Activated T-cell treated with anti-CD3 and anti-CD28 coated beads, Interleukin-2, amount 50 U/mL, for 1 hour (primary cell): ENCODE measurements at places on chromosomes 12 and 14.

DNA sequence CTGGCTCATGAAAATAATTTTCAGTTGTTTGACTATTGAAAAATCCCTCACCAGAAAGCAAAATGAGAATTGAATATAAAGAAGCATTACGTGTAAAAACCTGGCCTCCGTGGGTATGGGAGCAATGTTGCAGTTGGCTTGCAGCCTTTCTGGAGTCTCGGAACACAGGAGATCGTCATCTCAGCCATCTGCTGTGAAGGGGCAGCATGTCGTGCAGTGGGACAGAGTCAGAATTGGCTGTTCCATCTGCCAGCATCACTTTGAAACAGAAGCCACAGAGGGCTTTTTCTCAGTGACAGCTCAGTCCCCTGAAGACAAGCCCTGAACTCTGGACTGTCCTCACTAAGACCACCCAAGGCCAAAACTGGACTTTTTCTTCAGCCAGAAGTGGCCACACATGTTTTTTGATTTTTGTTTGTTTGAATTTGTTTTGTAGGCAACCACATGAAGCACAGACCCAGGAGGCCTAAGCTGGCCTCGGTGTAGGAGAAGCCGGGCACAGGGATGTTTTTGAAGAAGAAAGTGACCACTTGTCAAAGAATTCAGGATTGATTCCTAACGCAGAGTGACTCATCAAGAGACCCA, 170.8 kb upstream of the DYRK2 start:
- DNase-seq, result no peak

DNA sequence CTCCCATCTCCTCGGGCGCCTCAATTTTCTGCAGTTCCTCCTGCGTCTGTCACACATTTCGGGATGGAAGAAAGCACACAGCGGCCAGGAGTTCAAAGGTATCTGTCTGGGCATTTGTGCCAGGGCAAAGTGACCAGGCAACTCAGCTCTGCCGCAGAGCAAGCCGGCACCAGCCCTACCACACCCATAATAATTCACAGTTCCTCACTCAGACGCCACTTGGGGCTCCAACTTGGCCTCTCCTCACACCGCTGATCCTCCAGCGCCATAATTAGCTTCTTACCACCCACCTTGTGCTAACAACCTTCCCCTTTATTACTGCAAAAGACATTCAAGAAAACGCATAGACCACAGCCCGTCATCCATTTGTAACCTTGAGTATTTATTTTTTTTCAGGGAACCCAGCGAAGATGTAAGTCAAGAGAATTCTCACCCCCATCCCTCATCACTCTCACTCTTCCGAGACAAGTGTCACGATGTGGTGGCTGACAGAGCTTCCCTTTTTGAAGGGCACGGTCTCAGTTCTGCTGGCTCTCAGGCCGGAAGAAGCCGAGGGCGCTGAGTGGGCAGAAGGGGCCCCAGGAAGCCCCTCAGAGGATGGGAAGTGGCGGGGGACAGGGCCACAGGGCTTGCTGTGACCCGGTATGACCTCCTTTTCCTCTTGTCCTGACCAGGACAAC, 25.2 kb upstream of the NCOR2 start:
- DNase-seq, result no peak

- no peak for DNase-seq
Measured at GRCh38 chr14:75535164-75535898, 13.1 kb downstream of the BATF start.

DNA sequence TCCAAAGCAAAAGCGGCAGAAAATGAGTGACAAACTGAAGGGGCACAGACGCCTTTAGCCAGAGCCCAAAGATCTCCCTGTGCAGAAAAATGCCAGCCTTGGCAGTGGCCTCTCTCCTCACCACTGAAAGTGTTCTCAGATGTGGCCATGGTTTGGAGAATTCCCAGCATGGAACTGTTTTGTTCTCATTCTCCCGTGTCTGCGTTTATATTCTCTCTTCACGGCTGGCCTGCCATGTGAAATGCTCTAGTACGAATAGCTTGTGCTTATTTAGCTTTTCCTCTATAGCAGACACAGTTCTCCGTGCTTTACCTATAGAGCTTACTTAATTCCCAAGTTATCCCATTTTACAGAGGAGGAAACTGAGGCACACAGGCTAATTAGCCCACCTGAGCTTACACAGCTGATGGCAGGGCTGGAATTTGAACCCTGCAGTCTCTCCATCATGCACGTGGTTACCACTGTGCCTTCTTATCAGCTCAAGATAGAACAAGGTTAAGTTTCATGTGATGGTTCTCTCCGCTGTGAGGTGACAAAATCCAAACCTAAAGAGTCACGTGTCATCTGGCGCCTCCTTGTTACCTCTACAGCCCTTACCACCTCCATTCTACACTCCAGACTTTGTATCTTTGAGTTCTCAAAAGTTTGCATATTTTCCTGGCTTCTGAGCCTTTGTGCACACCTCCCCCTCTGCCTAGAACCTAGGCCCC, 141.6 kb downstream of the GCH1 start:
- no peak for DNase-seq

GRCh38 chr12:7927470-7927869, 8.5 kb downstream of the SLC2A3 start:
- DNase-seq, result no peak

DNA sequence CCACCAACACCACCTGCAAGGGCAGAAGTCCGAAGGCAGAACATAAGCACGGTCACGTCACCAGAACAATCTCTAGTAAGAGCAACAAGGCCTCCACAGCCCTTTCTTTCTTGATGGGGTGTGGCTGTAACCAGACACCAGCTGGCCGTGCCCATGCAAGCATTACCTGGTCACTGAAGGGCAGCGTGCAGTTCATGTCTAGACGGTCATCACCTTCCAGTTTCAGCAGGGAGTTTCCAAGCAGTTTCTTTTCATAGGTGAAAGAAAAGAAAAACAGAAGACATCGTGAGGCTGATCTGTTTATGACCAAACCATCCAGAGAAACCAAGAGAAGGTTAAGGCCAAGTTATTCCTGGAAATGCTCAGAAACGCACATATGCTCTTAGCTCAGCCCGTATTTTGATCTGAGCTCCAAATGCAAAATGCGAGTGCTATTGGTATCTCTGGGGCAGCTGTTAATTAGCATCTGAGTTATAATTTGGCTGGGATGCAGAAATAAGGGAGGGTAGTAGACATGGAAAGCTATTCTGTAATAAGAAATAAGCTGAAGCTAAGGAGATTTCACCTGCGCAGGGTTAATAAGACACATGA, 42.5 kb downstream of the PRKAB1 start:
- DNase-seq, result no peak

DNA sequence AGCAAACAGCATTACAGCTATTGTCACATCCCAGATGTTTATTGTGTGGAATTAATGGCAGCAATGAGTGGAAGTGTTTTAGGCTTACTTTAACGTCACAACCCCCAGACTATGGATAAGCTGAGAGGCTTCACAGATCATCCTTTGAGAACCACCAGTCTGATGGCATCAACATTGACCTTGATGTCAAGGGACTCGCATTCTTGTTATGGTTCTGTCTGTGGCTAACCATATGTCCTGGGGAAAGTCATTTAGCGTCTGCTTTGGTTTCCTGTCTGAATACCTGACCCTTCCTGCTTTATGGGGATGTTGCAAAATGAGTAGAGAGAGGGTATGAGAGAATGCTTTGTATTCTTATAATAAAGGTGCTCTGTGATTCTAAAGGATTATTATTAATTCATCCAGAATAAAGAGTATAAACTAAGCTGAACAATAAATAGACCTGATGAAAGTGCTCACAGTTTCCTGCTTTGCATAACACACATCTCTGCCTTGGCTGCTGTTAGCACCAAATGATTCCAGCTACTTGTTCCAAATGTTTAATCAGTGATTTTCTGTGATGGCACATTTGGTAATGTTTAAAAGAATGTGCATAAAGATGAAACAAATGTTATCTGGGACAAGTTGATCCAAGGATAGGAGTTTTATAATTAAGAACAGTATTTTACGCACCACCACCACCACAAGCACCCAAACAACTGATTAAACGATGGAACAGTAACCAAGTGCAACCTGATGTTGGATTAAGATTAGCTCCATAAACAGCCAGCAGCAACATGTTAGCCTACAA, 116.9 kb upstream of the LRIG3 start:
- no peak for DNase-seq

DNA sequence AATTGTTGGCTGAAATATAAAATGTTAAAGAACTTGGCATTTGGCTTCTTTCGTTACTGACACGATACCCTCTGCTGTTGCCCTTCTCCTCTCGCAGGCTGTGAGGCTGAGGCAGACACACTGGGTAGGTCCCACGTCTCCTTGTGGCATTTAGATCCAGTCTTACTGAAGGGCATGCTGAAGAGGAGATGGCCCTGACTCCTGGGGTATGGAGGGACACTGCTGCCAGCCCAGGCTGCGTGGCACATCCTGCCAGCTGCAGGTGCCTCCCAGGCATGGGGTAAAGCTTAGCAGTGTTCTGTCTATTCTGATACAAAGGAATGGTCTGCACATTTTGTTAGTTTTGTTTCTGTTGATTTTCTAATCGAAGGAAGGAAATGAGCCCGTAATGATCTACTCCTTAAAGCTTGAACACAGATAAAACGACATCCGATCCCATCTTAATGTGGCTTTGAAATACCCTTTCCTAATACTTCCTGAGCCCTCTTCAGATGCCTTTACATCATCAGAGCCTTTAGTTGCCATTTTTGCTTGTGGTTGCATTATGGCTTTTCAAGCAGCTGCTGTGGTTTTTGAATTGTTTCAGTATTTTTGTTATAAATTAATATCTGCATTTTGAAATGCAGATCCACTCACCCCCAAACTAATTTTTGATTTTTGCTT, 61.1 kb downstream of the WDR20 start:
- DNase-seq, result no peak

DNA sequence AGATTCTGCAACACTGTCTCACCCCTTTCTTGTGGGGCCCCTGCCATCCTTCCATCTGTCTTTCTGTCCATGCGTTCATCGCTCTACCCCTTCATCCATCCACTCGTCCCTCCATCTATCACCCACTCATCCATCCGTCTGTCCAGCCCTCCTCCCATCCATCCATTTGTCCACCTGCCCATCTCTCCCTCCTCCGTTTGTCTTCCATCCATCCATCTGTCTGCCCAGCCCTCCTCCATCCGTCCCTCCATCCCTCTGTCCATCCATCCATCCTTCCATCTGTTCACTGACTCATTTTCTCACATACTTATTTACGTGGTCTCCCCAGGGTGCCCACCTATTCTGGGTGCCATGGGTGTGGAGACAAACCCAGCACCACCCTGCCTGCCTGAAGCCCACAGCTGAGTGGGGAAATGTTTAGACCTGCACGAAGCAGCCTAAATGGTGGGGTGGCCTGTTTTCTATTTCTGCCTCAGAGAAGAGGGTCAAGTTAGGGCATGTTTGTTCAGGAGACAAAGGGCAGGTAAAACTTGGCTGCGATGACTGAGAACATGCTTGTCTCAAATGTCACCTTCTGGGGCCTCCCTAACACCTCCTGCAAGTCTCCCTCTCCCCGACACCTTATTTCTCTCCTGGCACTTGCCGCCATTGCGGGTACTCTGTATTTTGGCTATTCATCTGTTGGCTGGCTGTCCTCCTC, 2.8 kb upstream of the SLC25A47 start:
- DNase-seq, result no peak

DNA sequence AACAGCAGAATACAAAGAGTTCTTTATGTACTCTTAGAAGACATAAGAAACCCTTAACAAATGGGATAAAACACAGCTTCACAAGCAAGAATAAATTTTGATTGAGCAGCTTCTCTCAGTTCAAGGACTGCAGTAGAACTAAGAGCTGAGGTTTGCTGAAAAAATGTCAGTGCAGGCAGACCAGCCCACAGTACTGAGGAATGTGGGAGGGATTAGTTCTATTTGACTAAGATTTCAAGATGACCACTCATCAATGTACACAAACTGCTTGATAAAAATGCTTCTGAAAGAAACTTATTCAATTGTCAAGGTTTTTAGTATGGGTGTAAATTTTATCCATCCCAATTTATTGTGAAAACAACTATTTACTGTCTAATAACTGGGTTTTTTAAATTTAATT, 138.4 kb downstream of the SEC23A start:
- DNase-seq, result no peak

DNA sequence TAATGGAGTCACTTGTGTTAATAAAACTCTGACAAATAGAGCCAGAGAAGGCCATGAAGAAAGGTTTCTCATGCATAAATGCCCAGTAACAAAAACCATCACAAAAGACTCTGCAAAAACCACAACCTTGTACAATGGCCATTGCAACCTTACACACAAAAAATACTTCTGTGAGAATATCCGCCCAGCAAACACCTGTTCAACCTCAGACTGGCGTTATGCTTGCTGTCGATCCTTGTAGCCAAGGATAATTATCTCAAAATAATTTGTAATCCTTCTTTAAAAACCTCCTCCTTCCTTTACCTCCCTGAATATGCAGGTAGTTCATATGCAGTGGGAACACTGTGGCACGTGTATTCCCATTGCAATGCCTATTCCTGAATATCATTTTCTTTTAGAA, 157.1 kb downstream of the SLC41A2 start:
- DNase-seq, result no peak

GRCh38 chr12:102885043-102885932, 31.8 kb downstream of the PAH start:
- DNase-seq, result no peak

DNA sequence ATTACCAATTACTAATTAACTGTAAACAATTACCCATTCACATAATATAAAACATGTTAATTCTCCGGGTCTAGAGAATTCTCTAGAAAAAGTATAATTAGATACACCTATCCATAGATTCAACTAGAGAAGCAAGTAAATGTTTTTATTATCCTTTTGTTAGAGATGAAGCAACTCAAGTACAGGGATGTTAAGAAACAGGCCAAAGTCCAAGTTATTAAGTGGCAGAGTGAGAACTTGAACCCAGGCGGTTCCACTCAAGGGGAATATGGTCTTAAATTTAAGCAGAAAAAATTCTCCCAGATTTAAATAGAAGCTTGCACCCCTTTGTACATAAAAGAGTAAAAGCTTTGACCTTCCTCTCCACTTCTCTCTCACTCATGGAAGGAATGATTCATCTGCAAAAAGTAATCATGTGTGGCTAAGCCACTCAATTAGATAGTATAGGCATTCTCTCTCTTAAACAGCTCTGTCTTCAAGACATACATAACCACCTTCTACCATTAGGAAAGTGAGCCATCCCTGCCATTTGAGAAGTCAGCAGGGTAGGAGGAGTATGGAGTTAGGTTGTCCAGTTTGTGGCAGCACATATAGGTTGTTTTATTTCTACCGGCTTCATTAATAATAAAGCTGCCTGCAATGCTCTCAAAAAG, 34.1 kb downstream of the ERGIC2 start:
- no peak for DNase-seq

DNA sequence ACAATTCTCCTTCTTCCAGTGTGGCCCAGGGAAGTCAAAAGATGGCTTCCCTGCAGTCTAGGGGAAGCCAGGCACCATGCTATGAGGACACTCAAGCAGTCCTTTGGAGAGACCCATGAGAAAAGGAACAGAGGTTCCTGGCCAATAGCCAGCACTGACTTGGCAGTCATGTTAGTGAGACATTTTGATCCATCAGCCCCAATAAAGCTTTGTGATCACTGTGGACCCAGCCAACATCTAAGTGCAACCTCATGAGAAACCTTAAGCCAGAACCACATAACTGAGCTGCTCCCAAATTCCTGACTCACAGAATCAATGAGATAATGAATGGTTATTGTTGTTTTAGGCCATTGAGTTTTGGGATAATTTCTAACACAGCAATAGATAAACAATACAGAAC, 51.0 kb upstream of the NAP1L1 start:
- no peak for DNase-seq
